Mesendoderm (in vitro differentiated cells): ENCODE measurements at places on chromosomes 1 and 21.

GRCh38 chr1:244836584-244836983, 1.1 kb downstream of the COX20 start:
- DNase-seq = no peak

- DNase-seq = no peak
These were observed 13.0 kb upstream of the SLC6A9 start for GRCh38 chr1:44044071-44044801.

- no peak for DNase-seq
These were observed 85.8 kb downstream of the SYF2 start for GRCh38 chr1:25146451-25146855.

- no peak for DNase-seq
These were observed 157.0 kb downstream of the PCBP3 start for GRCh38 chr21:45800339-45801080.

GRCh38 chr1:162030759-162031280, 7.2 kb upstream of the OLFML2B start:
- DNase-seq = no peak

DNA sequence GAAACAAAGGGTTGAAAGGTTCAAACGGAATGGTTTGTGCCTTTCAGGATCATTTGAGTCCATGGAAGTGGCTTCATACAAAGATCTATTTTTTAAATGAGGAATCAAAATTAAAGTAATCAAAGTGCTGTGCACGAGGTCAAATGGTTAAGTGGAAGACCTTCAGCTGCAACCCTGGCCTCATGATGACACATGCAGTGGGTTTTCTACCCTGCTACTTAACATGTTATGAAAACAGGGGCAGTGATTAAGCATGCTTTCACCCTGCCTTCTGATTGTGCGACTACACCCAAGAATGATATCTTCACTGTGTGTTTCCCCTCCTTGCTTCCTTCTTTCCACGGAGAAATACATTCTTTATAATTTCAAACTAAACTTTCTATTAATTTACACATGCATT, 604.2 kb downstream of the LRRIQ3 start:
- peak; percentile 8 for DNase-seq

DNA sequence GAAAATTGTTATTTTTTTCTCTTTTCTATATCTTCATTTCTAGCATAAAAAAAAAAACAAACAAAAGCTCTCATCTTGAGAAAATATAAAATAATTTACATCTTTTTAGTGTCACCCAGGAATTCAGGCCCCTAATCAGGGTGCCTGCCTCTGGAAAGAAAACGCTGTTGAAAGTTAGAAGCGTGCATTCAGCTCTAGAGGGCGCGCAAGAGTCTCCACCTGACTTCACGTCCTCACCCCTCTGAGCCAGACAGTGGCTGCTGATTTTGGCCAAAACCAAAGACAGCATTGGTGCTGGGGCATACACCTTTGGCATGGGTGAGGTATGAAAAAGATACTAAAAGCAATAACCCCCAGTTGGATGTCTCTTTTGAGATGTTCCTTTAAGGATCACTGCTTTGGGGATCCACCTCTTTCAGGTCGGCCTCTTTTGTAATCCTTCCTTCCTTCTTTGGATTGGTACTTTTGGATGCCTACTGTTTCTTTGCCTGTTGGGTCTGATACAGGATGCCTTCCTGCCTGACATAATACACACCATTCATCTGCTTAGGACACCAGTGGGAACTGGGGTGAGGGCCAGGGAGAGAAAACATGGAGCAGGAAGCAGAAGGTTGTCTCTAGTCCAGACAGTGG, 77.6 kb upstream of the CHRM3 start:
- peak; percentile 70 for DNase-seq

DNA sequence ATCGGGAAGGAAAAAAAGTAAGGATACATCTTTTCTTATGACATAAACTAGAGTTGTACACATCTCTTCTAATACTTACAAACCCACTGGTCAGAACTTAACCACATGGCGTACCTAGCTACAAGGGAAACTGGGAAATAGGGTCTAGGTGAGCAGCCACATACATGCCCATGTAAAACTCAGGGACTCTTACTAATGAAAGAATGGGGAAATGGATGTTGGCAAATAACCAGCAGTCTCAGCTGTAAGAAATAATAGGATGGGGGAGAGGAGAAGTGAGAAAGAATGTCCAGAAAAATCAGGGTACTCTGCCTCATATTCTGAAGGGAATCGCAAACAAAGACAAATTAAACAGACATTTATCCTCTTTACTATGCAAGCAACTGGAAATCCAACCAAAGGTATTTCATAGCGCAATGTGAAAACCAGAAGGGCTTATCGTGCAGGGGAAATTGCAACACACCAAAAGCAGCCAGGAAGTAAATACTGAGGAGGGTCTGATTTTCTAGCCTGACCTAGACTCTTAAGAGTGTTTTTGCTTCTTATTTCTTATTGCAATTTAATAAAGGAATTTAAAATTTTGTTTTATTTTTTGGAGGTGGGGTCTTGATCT, 17.5 kb downstream of the GTF2B start:
- no peak for DNase-seq

- DNase-seq = no peak
These were observed 20.7 kb upstream of the POFUT2 start for GRCh38 chr21:45308194-45309068.

DNA sequence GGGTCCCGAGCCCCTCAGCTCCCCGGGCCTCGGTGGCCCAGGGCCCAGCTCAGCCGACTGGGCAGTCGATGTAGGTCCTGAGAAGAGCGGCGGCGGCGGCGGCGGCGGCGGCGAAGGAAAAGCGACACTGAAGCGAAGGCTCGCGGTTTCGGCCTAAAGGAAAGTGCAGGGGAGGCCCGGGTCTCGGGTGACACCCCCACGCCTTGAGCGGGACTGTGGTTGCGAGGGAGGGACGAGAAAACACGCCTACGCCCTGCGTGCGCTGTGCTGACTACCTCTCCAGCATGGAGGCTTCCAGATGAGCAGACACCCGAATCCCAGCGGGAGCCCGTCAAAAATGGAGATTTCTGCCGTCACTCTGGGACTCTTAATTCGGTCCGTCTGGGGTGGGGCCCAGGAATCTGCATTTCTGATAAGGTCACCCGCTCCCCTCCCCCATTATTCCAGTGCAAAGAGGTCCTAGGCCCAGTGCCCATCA, 31.2 kb downstream of the DNTTIP2 start:
- peak; percentile 90 for DNase-seq

DNA sequence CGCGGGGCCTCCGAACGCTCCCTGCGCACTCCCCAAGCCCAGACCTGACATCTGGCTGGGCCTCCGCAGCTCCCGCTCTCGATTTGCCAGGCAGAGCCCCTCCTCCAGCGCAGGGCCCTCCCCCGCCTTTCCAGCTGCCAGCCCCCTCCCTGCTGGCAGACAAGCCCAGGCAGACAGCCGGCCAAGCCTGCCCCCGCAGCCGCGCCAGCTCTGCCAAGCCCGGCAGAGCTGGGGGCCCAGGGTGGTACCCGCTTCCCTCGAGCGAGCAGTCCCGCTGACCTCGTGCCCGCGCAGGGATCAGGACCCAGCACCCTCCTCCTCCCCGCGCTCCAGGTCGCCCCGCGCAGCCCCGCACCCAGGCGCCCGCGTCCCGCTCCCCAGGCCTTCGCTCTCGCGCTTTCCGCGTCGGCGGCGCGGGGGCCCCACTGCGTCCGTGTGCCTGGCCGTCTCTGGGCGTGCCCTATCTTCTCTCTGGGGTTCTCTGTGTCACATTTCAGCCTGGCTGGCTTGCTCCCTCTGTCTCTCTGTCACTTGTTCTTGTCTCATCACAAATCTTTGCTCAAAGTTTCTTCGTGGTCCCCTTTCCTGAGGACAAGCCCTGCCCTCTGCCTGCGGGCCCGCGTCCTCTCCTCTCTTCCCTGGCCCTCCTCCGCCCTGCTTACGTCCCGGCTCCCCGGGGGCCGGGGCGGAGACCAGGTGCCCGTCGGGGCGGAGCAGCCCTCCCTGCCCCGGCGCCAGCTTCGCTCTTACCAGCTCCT, 580 bp downstream of the INKA2 start:
- peak; percentile 75 for DNase-seq

DNA sequence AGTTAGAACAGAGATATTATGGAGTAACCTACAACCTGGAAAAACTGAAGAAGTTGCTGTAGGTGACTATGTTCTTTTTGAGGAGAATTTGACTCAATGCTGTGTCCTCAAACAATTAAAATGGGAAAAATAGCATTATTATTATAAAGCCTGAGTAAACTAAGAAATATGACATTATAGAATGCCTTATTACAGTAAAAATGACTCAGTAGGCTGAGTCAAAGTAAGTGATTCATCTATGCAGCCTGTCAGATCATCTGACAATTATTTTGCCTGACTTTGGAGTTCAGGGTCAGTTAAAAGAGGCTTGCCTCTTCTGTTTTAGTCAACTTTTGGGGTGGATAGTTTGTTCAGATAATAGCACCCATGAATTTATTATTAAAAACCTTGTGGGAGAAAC, 150.8 kb upstream of the PTGFR start:
- DNase-seq = no peak

- DNase-seq = no peak
These were observed 7.7 kb upstream of the SPATC1L start for GRCh38 chr21:46191686-46192575.

DNA sequence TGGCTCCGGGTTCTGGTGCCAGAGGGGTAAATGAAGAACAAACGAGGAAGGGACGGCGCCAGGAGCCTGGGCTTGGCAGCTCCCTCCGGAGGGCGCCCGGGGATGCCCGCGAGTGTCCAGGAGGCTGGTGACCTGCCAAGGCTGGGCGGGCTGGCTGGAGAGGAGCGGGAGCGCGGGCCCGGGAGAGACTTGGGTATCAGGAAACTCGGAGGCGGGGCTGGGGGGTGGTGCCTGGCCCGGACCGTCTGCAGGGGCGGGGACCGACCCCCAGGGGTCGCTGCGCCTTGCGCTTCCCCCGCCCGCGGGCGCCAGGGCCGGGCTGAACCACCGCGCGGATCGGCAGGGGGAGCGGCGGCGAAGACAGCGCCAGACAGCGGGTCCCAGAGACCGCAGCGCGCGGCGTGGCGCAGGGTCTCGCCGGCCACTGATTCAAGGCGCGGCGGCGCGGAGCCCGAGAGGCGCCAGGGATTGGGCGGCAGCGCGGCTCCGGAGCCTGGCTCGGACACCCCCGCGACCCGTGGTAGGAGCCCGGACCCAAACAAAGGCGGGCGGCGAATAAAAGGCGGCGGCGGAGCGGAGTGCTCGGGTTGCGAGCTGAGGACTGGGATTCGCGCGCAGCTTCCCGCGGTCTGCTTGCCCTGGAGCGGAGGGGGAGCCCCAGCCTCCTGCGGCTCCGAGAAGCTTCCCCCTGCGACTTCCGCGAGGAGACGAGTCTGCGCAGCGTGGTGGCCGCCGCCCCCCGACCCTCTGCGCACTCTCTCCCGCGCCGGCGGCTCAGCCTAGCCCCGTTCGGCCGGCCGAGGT, at the start of gene DISP3:
Gene DISP3, plus strand, starts transcription at position 585 of the 804 bp plus-strand sequence. CDS start 21,838 bp downstream, outside the sequence.
- peak; percentile 92 for DNase-seq

- no peak for DNase-seq
These were observed 116.9 kb downstream of the RGS7 start for GRCh38 chr1:241240069-241240468.

DNA sequence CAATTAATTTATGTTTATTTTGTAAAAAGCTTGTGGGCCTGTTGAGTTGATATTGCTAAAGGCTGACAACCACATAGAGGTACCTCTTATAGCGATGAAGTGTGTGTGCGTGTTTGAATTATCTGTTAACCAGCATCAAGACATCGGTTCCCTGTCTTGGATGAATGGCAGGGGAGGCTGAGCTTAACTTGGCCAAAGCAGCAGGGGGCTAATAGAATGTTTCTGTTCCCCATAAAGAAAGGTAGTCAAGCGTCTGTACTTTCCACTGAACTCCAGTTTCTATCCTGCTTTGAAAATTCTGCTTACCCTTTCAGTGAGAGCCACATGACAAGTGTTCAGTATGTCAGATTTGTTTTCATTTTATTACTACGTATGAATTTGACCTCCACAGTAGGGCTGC, 63.0 kb downstream of the ROR1 start:
- no peak for DNase-seq

DNA sequence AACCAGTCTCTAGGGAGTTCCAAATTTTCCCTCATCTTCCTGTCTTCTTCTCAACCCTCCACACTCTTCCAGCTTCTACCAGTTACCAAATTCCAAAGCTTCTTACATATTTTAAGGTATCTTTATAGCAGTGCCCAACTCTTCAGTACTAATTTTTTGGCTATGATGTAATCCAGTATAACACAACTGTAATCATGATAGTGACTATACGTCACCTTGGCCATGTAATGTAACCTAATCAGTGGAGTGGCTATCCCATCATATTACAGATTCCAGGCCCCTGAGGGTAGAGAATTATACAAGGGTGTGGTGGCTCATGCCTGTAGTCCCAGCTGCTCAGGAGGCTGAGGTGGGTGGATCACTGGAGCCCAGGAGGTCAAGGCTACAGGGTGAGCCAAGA, 143.2 kb downstream of the CLEC20A start:
- no peak for DNase-seq

GRCh38 chr1:42922687-42923366, 35.8 kb downstream of the SLC2A1 start:
- peak; percentile 98 for DNase-seq

- DNase-seq = peak; percentile 39
These were observed at the start of gene SLC6A17 for GRCh38 chr1:110150330-110151174. Gene SLC6A17, plus strand, starts transcription at chr1:110150494. Its CDS starts 16,436 bp downstream, at chr1:110166930.

- peak; percentile 72 for DNase-seq
These were observed 92.6 kb downstream of the NID1 start for GRCh38 chr1:235972311-235972689.

DNA sequence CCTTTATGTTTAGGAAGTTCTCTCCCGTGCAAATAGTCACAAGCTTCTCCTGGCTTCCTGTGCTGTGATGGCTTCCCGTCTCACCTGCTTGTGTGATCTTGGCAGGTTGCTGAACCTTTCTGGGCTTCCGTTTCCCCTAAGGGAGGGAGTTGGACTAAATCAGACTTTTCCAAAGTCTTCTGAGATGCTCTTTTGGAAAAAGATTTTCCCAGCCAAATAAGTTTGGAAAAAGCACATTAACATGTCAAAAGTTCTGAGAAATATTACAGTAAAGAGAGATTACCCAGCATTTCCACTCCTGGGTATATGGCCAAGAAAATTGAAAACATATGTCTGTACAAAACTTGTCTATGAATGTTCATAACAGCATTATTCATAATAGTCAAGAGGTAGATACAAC, 36.0 kb upstream of the TENT5C start:
- DNase-seq = no peak
